ENCODE measurements at places on chromosomes 6 and 20.

DNA sequence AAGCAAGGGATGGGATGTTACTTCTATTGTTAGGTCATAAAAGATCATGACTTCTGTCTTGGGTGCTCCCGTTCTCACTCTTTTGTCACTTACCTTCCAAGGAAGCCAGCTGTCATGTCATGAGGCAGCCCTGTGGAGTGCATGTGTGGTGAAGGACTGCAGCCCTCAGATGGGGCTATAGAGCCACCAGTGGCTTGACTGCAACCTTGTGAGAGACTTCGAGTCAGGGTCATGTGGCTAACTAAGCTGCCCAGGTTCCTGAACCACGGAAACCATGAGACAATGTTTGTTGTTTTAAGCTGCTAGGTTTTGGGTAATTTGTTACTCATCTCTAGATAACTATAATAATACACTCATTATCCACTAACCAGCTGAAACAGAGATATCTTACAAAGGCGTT lies 477.1 kb downstream of the BTBD3 start:
- no peak for DNase-seq

- DNase-seq: no peak
These were observed 140.6 kb downstream of the OPN5 start for GRCh38 chr6:47922391-47922790.

DNA sequence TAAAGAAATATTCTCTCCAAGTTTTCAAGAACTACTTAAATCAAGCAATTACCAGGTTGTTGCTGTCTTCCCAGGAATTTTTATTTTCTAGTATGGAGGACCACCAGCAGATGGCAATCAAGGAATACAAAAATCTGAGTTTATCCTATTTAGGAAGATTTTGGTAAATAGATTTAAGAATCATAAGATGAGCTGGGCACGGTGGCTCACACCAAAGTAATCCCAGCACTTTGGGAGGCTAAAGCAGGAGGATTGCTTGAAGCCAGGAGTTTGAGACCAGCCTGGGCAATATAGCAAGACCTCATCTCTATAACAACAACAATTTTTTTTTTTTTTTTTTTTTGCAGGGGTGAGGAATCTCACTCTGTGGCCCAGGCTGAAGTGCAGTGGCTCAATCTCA lies 19.3 kb upstream of the SEC63 start:
- DNase-seq: peak; percentile 51

DNA sequence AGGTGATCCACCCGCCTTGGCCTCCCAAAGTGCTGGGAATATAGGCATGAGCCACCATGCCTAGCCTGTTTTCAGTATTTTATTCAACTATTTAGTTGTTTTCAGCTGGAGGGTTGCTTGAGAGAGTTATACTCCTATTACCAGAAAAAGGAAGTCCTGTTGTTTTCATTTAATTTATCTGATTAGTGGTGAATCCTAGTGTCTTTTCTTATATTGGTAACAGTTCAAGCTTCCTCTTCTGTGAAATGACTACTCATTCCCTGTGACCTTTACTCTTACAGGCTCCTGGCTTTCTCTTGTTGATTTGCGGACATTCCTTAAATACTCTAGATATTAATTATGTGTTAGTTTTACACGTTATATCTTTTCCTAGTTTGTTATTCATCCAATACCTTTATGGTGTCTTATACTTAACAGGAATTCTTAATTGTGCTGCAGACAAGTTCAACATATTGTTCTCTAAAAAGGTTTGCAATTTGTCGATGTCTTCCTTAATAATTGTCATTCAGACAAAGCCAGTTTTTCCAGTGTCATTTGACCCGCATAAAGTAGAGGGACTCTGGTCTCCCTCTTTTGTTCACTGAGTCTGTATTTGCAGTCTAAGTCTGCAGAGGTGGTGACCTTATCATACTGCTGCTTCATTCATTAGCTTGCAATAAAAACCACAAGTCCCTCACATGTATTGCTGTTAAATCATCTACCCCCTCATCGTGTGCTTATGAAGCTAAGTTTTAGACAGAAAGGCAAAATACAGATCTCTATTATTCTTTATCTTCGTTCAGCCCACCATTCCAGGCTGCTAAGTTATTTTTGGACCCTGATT lies 51.4 kb downstream of the ZBTB9 start:
- no peak for DNase-seq

DNA sequence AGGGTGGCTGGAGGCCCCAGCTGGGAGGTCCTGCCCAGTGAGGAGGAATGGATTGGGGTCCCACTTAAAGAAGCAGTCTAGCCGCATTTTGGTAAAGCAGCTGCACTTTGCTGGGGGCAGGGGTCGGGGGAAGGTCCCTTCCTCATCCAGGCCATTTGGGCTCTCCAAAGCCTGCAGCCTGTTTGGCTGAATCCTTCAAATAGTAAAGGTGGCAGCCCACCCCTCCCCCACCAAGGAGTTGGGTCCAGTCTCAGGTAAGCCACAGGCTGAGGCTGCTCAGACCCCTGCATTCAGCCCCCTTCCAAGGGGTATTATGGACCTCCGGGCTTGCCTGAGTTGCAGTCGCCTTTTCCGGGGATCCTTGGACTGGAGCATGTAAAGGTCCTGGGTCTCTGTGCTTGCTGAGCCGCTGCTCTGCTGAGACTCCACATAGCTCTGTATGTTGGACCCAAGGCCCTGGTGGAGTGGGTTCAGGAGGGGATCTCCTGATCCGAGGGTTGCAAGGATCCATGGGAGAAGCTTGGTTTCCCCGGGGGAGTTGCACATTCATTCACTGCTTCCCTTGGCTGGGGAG lies 417.4 kb downstream of the KHDRBS2 start:
- no peak for DNase-seq

- DNase-seq: peak; percentile 78
These were observed 50.0 kb upstream of the SCGN start for GRCh38 chr6:25601800-25602673.

Data from fibroblast of mammary gland (primary cell).